Gastroesophageal sphincter (tissue), 4 donors: ENCODE measurements at places on chromosomes 16 and 17. TPM values are rescaled to one million over a fixed set of nuclear protein-coding genes. Genes with fewer than 3 reads are reported as not detected.

Gene NME3
- total RNA-seq: 106 TPM

Gene ADAM11
- 1.3 TPM for total RNA-seq

Gene TEKT5
- not detected for total RNA-seq

Gene GALR2
- total RNA-seq: not detected

Gene LDHD
- 12.8 TPM for total RNA-seq

Gene CD300A
- total RNA-seq: 2.7 TPM

GRCh38 chr17:64630309-64631223, 31.5 kb downstream of the SMURF2 start:
- no peak for ATAC-seq

DNA sequence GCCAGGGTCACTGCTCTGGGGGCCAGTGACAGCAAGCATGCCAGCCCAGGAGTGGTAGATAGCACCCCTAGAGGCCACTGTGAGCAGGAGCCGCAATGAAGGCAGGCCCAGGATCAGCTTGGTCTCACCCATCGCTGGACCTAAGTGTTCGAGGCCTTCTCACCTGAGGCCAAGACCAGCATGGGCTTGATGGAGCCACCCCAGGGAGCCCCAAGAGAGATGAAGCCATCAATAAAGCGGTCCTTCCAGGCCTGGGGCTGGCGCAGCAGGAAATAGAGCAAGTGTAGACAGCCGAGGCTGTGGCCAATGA, 1.8 kb downstream of the LCAT start:
- ATAC-seq: no peak

DNA sequence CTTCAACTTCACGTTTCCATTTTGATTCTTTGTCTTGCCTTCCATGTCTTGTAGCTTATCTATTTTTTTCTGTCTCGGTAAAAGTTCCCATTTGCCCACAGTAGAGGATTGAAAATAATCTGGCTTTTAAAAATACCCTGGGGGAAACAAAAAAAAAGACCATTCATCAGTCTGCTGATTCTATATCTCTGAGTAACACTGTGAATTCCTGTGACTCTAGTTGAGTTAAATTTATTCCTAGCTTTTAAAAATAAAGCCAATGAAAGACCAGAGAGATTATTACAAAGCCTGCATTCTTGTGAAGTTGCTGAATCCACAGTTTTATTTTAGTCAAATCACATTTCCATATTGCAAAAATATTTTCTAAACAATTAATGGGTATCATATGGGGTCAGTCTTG, 532.3 kb downstream of the CDH13 start:
- no peak for ATAC-seq

- no peak for ATAC-seq
These were observed 33.2 kb upstream of the CCDC182 start for GRCh38 chr17:57778306-57778705.
